ENCODE measurements at places on chromosomes 5 and 9. TPM values are rescaled to one million over a fixed set of nuclear protein-coding genes. Genes with fewer than 3 reads are reported as not detected.

The C9orf50 gene
- not detected for total RNA-seq

The SAP30L gene
- total RNA-seq: 20.0 TPM

The CCDC152 gene
- 8.1 TPM for total RNA-seq

The MRPL22 gene
- 19.4 TPM for total RNA-seq

The PLPP7 gene
- total RNA-seq: 7.2 TPM

The FAM153A gene
- total RNA-seq: 4.7 TPM

The HK3 gene
- 0.31 TPM for total RNA-seq

The INSL4 gene
- total RNA-seq: not detected

The GPRIN1 gene
- total RNA-seq: 113 TPM

The MSMP gene
- not detected for total RNA-seq

The PCDHGA4 gene
- 21.6 TPM for total RNA-seq

The PFN3 gene
- 1.6 TPM for total RNA-seq

Data from parietal lobe (tissue), 2 donors.